ENCODE measurements at places on chromosomes 6 and 20.

DNA sequence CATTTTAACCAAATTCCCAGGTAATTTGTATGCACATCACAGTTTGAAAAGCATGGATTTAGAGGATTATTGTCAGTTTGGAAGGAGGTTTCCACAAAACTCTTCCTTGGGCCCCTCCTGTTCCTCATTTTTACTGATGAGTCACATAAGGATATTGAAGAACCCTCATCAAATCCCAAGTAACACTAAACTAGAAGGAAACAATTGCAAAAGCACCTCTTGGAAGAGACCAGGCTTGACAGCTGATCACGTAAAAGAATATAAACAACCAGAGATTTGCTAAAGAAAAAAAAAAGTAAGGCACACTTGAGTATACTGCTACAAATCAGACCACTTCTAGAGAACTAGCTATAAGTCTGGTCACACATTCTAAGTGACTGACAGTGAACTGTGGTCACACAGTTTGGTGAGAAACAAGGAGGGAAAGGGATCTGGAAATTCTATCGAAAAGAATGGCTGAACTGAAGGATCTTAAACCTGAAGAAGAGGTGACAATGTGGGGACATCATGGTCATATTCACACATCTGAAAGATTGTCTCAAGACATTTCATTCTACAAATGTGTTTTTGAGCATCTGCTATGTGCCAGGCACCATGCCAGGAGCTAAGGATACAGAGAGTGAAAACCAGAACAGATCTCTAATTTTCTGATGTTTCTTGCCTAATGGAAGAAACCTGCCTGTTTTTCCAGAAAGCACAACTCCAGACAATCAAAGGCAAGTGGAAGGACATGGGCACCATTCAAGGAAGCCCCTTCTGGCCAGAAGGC lies 24.1 kb downstream of the ZHX3 start:
- no peak for DNase-seq

DNA sequence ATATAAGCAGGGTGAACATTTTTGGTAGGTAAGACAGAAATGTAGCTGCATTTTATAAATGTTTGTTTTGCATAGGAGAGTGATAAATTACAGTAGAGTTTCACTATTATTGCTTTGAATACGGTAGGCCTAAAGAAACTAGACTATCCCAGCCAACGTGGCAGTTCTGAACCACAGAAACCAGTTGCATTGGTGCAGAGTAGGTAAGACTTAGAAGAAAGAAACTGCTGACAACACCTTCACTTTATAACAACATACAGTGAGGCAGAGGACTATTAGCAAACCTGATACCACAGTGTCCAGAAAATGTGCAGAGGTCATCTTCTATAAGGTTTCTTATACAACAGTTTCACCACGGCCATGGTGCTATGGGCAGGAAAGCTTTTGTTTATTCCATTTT lies 566.1 kb downstream of the KIF16B start:
- no peak for DNase-seq

GRCh38 chr20:31806564-31807355 lies 12.4 kb upstream of the MYLK2 start:
- DNase-seq = no peak

DNA sequence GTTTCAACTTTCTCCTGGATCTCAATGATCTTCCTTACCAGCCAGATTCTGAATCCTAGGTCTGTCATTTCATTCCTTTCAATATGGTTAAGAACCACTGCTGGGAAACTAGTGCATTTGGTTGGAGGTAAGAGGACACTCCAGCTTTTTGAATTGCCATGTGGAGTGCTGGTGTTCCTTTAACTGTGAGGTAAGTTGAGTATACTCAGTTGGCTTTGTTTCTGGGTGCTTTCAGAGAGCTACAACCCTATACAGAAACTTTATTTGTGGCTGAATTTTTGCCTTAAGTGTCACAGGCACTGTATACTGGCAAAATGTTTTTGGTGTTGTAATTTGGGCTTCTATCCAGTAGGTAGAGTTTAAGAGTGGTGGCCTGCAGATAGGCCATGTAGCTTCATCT lies 175.8 kb downstream of the TBC1D32 start:
- DNase-seq = no peak

DNA sequence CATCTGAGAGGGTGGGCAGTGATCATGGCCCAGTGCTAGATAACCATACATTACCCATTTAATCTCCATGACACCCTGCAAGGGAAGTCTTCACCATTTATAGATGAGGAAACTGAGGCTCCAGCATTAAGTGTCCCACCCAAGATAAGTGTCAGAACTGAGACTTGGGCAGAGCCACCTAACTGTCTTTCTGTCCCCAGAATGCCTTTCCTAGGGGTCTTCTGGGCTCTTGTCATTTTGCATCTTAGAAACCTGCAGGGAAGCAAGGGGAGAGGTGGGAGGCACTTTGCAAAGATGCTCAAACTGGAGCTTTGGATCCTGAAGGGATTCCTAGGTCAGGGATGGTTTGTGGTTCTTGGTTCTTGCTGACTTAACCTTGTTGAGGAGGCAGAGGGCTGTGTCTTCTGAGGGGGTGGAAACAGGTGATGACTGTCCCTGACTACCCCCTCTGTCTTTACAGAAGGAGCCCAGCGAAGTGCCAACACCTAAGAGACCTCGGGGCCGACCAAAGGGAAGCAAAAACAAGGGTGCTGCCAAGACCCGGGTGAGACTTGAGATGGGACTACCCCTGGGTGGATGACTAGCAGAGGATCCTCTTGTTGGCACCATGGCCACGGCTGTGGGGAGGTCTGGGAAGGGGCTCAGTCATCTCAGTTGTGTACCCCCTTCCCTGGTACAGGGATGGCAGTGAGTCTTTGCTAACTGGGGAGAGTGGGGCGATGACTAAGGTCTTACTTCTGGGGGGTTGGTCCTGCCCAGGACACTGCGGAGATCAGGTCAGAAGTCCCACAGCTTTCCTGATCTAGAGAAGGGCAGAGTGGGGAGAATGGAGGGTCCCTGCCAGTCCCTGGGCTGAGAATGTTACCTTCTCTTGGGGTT lies 5.8 kb downstream of the HMGA1 start:
- DNase-seq = no peak

DNA sequence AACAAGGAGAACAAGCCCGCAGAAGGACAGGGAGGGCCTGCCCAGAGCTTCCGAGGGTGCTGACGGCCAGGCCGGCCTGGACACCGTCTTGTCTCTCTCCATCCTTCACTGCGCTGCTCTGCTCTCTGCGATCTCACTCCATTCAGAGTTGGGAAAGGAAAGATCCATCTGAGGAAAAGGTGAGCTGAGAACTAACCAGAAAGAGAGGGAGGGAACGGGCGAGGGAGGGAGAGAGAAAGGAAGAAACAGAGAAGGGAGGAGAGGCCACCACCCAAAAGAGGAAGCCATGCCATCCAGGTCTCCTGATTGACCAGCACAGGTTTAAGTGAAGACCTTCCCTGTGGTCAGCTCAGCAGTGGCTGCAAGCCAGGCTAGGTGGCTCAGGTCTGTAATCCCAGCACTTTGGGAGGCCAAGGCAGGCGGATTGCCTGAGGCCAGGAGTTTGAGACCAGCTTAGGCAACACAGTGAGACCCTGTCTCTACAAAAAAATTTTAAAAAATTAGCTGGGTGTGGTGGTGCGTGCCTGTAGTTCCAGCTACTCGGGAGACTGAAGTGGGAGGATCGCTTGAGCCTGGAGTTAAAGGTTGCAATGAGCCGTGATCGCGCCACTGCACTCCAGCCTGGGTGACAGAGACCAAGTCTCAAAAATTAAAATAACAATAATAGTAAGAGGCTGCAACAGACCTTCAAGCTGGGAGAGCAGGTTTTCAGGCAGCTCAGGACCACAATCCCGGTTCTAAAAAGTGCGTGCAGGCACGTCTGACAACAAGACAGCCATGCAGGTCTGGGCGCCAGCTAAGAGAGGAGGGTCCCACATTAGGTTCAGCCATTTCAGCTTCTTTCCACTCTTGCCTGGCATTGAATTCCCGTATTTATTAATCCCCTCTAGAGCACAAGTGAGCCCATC lies 34.2 kb upstream of the DLGAP4 start:
- DNase-seq = no peak

DNA sequence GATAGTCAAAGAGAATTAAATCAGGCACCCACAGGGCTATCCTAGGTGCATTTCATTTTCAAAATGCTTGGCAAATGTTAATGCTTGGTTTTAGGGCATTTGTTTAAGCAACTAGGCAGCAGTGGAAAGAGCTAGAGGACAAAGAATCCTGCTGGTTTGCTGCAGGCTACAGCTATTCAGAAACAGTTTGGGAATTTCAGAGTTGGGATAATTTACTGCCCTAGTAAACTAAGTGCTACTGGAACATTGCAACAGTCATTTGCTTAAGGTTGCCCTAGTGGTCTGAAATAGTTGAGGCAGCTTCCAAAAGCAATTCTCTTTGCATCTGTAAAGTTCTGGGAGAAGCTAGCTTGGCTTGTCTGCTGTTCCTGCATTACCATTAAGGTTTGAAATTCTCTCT lies 312.7 kb downstream of the LAMA2 start:
- no peak for DNase-seq

GRCh38 chr6:25086500-25087091 lies 150.8 kb upstream of the RIPOR2 start:
- no peak for DNase-seq

DNA sequence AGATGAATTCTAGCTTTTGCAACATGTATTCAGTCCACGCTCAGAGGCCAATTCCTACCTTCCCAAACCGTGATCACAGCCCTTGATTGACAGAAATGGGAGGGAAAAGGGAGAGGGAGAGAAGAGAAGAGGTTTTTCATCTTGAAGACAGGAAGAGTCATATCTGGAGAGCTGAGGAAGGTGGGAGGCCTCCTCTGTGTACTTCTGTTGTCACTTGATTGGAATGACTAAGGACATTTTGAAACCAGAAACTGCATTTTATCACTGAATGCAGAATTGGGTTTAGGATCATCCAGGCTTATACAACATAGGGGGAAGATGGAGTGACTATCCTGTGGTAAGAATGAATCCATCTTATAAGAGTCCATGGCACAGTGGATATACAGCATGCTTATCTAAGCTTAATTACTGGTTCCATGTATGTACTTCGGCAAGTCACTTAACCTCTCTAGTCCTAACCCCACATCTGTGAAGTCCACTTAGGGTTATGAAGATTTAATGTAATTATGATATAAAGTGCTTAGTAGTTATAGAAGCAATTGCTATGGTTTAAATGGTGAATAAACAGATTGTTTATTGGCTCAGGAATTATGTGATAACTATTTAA lies 144.0 kb downstream of the BCKDHB start:
- DNase-seq = no peak

DNA sequence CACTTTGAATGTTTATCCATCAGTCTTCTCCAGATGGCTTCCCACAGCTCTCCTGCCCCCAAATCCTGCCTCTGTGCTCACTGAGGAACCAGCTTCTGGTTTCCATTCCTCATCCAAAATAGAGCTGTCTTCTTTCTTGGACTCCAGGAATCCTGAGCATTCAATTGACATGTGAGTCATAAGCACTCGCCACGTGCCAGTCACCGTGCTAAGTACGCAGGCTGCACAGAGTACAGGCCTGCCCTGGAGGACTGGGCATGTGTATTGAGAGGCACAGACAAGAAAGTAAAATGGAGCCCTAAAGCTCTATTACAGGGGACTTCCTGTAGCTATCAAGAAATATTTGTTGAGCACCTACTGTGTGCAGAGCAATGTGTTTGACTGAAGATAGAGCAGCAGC lies 39.7 kb upstream of the LRFN2 start:
- DNase-seq = no peak

- DNase-seq = no peak
Observed at GRCh38 chr6:127100510-127101140, 17.8 kb upstream of the RSPO3 start.

DNA sequence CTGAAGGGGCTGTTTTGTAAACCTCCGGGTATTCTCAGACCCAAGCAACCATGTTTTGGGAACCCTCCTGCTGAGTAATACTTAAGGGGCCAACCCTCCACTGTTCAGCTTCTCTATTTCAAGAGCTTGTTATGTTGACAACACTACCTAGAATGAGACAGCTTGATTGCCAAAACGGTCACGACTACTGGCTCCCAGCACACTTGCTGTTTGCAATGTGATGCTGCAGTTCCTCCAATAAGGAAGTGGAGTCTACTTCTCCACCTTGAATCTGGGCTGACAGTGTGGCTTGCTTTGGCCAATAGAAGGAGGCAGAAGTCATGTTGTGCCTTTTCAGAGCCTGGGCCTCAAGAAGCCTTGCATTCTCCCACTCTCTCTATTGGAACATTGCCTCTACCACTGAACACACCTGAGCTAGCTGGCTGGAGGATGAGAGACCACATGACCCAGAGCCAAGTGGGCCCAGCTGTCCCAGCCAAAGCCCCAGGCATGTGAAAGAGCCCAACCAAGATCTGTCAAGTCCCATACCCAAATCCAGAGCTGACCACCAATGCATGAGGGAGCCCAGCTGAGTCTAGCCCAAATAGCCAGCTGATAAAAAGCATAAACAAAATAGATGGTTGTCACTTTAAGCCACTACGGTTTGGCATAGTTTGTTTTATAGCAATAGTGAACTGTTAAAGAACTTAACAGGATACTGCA lies 108.0 kb downstream of the PRND start:
- DNase-seq = no peak

DNA sequence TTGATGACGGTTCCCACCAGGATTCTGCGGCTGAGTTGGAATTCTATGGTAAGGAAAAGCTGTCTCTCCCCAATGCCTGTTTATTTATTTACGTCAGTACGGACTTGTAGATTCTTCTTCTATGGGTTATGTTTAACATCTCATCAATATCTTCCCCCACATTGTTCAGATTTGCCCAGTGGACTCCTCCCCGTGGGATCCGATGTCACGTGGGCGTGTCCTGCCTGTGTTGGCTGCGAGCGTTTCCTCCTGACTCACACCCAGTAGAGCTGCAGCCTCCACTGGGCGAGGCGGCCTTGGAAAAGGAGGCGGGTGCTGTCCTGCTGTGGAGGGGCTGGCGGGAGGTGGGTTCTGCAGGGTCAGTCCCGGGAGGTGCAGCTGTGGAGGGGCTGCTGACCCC lies 46.8 kb upstream of the SLCO4A1 start:
- DNase-seq = no peak

- no peak for DNase-seq
Observed at GRCh38 chr6:21188505-21189223, 404.9 kb upstream of the SOX4 start.

DNA sequence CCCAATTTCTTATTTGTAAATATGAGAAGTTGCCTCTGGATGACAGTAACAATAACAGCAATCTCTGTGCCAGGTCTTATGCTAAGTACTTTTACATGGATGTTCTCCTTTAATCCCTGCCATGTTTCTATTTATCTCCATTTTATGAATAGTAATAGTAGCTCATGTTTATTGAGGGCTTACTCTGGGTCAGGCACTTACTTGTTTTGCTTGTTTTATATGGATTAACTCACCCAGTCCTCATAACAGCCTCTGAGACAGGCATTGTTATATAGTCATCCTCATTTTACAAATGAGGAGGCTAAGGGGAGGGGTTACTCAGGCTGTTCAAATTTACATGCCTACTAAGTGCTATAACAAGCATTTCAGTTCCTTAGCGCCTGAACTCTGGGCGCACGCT lies 64.3 kb downstream of the ARID1B start:
- DNase-seq = no peak
